ENCODE measurements at places on chromosomes 7 and 10.
A peak's percentile ranks its signal among the peaks of the same experiment; 100 is the strongest.

DNA sequence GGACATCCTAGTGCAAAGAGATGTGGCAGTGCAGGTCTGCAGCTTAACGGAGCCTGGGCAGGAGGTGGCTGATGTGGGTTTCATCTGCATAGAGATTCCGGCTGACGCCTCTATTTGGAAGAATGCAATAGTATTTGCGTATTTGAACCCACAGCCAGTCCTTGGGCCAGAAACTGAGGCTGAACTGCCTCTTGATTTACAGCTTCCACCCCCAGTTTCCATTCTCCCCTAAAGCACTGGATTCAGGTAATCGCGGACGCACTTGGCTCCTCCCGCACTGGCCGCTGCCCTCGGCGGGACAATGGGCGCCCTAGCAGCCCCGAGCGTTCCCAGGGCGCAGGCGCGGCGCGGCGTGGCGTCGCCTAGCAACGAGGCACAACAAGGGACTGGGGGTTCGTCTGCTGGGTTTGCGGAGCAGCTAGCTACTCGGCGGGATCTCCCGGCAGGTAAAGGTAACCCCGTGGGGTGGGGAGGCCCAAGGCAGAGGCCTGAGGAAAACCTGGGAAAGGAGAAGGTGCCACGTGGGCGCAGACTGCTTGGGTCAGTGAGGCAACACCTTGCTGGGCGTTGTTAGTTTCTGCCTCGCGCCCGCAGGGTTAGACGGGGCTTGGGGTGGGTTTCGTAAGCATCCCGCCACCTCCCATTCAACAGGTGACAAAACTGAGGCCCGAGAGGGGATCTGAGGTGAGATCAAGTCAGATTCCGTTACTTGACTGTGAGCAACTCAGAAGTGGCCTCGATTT, at the start of gene ARMC3:
Gene ARMC3, plus strand, starts transcription at position 393 of the 743 bp plus-strand sequence. CDS start 3,944 bp downstream, outside the sequence.
- no peak for DNase-seq

- no peak for DNase-seq
These were observed 36.5 kb downstream of the JMJD1C start for GRCh38 chr10:63429281-63429680.

- DNase-seq = peak; percentile 7
These were observed 363.9 kb downstream of the MALRD1 start for GRCh38 chr10:19412531-19412930.

DNA sequence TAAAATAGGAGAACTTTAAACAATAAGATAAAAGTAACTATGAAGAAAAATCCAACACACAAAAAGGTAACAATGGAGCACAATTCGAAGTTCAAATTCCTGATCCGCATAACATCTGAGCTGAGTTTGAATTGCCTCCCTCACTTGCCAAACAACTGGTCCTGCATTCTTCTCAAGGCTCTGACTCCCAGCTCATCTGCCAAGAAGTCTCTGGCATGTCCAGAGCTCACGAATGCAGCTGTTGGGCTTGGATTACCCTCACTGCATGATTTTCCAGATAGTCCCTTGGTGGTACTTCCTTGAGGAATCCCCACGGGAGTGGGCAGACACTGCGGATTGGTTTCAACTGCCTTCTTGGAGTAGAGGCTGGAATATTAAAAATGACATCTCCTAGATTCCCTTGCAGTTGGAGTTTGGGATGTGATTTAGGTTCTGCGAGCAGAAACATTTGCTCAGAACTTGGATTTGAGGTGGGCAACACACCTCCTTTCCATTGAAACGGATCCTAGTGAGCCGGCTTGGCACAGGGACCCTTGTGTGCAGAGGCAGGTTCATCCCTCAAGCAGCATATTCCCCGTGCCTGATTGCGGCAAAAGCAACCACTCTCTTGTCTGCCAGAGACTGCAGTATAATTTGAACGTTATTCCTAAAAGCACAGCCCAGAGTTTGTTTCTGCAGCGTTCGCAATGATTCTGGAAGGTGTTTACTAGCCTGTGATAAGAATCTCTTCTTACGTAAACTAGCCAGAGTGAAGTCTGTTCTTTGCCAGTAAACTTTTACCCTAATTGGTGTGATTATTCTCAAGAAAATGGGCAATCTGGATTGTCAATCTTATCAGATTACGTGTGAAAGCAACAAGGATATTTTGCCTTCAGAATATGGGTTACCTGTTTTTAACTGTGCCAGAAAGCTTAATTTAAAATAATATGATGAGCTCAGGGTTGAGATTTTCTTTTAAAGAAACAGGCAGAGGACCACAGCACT, 23.4 kb upstream of the PRKCQ start:
- DNase-seq = no peak

DNA sequence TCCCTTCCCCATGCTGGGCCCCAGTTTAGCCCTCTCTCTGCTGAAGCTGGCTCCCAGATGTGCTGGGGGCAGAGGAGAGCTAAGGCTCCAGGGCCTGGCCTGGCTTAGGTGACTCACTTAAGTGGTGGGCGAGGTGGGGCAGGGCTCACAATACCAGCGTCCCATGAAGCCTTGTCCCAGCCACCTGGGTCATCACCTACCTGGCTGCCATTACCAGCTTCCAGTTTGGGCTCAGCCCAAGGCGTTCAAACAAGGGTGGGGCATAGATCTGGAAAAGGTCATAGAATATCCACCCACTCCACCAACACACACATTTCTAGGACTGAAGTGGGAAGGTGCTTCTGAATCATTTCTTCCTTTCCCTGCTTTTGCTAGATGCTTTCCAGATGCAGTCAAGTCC, 8.3 kb downstream of the KAZALD1 start:
- DNase-seq = peak; percentile 11

- DNase-seq = peak; percentile 94
These were observed 31.1 kb upstream of the ABCA13 start for GRCh38 chr7:48140001-48140681.

DNA sequence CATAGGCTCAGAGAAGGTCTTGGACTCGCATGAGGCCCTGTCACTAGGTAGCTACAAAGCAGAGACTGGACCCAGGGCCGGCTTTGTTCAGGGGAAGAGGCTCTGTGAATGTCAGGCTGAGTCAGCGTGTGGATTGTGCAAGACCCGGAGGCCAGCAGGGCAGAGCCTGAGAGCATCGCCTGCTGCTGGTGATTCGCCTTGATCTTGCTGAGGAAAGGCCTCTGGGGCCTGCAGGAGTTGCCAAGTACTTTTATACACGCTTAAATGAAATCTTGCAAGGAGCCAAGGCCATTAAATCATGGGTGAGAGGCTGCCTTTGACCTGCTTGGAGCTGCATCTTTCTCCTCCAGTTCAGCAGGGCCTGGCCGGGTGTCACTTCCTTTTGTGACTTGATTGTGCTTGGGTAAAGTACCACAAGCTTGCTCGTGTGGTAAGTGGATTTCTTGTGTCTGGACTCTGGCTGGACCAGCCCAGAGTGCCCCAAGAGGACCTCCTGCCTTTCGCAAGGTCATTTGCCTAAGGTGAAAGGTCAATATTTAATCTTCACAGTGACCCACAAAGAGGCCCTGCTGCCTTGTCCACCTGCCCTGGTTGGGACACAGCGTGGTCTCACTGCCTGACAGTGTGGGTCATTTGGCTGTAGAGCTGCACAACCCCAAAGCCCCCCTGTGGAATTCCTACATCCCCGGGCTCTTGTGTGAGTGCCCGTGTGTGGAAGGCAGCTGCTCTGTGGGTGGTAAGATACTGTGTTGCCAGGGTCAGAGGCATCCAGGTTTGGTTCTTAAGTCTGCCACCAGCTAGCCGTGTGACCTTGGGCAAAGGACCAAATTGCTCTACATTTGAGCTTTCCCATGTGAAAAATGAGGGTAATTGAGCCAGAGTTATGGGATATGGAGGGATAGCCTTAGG, 38.6 kb upstream of the SH2D4B start:
- DNase-seq = peak; percentile 78

DNA sequence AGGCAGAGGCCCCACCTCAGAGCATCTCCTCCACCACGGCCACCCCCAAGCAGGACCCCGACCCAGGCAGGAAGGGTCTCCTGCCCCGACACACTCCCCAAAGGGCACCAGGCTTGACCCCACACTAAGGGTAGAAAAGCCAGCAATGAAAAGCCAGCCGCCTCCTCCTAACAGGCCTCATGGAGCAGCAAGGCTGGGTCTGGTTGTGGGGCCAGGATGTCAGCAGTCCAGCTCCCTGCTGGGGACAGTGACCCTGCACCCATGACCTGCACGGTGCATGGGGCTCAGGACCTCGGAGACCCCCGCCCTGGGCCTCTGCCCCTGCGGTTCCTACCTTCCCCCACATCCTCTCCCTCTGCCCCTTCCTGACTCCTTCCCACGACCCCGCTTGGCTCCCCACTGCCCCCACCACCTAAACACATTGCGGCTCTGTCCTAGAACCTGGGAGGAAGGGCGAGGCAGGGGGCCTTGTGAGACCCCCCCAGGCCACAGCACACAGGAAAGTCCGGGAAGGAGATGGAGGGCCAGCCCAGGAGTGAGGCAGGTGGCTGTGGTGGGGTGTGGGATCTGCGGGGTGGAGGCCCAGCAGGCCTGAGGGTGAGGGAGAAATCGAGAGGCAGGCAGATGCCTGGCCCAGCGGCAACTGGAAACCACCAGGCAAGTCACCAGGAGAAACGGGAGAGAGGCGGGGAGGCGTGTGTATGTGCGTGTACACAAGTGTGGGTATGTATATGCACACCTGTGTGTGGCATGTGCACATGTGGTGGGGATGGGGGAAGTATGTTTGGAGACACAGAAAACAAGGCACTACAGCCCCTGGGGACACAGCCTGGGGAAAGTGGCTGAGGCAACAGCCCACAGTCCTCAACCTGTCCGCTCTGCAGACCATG, 229.9 kb downstream of the MAD1L1 start:
- DNase-seq = no peak

- DNase-seq = no peak
These were observed 1239.3 kb downstream of the TYW1 start for GRCh38 chr7:68235937-68236336.

All from LoVo (cell line).